Muscle of arm (tissue), 14 donors: ENCODE measurements at places on chromosomes 13 and 19. TPM values are rescaled to one million over a fixed set of nuclear protein-coding genes. Genes with fewer than 3 reads are reported as not detected.

DNA sequence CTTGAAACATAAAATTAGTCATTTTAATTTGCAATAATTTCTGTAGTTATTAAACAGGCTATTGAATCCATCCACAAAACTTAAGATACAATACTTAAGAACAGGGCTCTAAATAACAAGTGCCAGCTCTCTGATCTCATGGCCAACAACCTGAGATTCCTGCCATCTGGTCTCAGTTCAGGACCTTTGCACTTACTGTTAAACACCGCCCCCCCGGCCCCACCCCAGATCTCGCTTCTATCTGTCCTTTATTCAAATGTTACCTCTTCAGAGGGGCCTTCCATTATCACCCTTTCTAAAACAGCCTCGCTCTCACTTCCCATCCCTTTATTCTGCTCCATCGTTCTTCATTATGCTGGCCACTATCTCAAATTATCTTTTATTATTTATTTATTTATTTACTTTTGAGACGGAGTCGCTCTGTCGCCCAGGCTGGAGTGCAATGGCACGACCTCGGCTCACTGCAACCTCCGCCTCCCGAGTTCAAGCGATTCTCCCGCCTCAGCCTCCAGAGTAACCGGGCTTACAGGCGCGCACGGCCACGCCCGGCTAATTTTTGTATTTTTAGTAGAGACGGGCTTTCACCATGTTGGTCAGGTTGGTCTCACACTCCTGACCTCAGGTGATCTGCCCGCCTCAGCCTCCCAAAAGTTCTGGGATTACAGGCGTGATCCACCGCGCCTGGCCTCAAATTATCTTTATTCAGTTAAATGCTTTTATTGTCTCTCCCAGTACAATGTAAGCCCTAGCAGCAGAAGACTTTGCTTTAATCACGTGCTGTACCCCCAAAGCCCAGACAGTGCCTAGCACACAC is 838 bp upstream of the SNRNP70 start:
- no peak for DNase-seq

DNA sequence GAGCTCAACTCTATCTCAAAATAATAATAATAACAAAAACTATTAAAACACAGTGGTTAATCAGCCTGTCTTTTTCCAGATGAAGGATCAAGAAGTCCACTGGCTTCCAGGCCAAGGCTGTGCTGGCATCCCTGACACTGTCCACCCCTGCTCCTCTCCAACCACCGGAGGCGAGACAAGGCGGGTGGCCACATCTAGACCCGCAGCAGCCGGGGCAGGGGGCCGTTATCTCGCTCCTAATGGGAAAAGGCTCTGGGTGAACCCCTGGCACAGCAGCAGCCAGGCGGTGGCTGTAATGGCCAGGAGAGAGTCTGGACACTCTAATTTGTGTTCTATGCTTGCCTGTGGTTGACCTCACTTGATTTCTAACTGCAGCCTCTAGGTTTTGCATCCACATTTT is 158.0 kb upstream of the SOX1 start:
- DNase-seq: no peak

Gene POU2F2
- 1.1 TPM for polyA plus RNA-seq

DNA sequence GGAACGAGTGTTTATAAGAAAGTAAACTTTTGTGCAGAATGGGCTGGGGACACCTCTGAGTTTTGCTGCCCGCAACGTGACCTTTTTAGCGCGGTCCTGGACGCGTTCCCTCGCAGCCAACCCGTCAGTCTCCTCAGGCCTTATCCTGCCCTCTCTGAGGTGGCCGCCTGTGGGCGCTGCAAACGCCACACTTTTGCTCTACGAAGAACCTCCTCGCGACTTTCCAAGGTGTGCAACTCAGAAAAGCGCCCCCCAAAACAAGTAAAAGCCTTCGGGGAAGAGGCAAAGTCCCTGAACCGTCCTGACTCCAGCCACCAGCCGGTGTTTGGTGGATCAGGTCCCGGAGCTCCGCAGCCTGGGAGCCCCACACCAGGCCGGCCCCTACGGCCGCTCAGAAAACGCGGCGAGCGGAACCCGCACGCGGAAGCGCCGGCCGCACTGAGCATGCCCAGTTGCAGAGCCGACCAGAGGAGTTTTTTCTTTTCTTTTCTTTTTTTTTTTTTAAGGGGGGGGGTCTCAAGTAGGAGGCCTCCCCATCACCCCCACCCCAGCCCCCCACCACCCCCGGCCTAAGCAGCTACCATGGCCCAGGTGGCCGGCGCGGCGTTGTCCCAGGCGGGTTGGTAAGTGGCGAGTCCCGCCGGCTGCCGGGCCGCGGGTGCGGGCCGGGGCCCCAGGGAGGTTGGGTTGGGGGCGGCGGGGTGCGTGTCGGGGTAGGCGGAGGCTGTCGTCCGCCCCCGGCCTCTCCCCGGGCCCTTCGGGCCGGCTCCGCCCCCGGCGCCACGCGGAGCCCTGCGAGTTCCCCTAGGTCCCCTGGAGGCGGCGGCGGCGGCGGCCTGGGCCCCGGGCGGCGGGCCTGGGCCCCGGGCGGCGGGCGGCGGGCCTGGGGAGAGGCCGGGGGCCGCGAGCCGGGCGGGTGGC is at the start of gene TDRD3:
Gene TDRD3, plus strand, starts transcription at position 438 of the 921 bp plus-strand sequence. Its CDS starts 145 bp downstream, at position 583.
- peak; percentile 93 for DNase-seq

DNA sequence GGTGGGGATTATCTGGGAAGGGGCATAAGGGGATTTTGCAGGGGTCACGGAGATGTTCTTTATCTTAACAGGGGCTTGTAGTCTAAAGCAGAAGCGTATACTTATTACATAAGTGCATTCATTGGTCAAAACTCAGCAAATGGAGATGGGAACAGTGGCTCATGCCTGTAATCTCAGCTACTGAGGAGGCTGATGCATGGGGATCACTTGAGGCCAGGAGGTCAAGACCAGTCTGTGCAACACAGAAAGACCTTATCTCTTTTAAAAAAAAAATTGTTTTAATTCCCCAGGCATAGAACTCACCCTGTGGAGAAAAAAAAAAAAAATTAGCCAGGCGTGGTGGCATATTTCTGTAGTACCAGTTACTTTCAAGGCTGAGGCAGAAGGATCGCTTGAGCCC is 18.9 kb downstream of the FAM187B start:
- no peak for DNase-seq

Gene SMAD9
- 20.3 TPM for polyA plus RNA-seq

- no peak for DNase-seq
These were observed 52.4 kb downstream of the RBM26 start for GRCh38 chr13:79353693-79354092.

GRCh38 chr13:100589178-100589725 is 663 bp upstream of the GGACT start:
- no peak for DNase-seq

DNA sequence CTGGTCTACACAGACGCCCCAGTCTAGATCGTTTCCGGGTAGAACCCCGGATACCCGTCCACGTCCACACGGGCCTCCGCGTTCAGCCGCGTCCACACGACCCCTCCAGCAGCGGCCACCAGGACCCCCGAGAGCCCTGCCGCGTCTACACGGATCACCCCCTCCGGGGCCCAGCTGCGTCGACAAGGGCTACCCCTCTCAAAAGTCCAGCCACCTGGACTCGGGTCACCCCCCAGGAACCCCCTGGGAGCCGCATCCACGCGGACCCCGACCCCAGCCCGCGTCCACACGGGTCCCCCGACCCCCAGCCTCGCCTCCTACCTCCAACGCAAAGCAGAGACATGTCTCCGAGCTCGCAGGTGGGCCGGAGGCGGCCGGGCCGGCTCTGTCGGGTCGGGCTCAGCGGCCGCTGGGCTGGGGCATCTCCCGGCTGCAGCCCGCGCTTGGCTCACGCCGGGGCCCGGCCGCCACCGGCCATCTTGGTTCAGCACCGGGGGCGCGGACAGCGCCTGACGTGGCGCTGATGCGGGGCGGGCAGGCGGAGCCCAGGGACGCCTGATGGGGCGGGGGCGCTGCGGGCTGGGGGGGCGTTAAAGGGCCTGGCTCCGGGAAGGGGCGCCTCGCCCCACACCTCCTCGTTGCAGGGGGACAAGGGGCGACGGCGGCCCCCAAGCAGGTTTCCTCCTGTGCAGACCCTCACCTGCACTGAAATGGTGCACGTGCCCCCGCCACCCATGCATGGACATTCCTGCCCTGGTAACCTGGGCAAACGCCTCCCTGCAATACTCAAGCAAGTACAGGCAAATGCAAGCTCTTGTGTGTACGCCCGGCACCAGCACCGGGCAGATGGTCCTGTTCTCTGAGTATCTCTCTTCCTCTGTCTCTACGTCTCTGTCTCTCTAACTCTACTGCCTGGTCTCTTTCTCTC is at the start of gene UNC13A:
Gene UNC13A, minus strand, starts transcription at position 498 of the 928 bp plus-strand sequence. Its CDS starts 155 bp downstream, at position 343.
- DNase-seq: peak; percentile 55

Gene TINCR
- polyA plus RNA-seq: 4.8 TPM

DNA sequence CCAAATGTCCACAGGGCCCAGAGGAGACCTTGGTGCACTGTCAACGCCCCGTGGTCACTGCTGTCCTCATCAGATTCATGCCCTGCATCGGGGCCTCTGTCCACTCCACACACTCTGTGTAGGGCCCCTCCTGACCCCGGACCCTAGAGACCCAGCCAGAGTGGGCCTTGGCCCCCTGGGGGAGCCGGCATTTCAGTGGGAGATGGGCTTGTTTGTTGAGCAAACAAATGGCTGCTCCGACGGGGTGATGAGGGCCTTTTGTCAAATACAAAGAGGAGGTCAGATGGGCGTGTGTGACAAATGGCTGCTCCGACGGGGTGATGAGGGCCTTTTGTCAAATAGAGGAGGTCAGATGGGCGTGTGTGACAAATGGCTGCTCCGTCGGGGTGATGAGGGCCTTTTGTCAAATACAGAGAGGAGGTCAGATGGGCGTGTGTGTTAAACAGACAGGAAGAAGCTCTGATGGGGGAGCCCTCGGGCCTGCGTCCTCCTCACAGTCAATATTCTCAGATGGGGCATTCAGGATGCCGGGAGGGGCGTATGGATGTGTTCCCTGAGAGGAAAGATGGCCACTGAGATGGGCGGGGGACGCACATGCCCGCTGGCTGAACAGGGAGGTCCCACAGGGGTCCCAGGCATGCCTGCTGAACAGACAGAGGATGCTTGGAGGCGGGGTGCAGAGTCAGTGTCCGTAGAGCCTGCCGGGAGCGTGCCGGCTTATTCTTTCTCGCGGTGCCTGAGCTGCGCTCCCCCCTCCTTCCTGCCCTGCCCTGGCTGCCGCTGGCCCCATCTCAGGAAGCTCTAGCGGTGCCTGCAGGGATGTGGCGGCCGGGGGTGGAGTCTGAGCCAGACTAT is 36.3 kb downstream of the SMIM24 start:
- peak; percentile 58 for DNase-seq

Gene SSC5D
- polyA plus RNA-seq: not detected
